ENCODE measurements at places on chromosomes 2 and 18.

DNA sequence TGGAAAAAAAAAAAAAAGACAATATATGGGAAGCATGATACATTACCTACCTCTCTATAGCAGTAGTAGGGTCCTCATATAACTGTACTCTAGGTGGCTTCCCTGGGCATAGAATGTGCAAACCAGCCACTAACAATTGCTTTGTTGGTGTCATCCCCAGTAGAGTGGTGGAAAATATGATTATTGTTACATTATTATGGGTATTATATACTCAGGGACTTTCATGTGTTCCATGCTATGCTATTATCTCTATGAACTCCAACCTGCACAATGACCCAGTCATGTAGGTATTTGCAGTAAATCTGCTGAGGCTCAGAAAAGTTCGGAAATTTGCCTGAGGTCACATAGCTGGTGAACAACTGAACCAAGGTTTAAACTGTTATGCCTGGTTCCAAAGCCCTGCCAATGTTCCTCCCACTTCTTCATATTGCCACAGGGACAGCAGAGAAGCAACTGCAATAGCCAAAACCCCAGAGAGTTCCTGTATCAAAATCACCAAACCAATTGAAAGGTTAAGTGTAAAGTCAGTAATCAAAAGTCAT lies 52.6 kb upstream of the MAP4K4 start:
- DNase-seq = no peak

- DNase-seq = no peak
These were observed 191.2 kb upstream of the SESTD1 start for GRCh38 chr2:179455824-179456223.

DNA sequence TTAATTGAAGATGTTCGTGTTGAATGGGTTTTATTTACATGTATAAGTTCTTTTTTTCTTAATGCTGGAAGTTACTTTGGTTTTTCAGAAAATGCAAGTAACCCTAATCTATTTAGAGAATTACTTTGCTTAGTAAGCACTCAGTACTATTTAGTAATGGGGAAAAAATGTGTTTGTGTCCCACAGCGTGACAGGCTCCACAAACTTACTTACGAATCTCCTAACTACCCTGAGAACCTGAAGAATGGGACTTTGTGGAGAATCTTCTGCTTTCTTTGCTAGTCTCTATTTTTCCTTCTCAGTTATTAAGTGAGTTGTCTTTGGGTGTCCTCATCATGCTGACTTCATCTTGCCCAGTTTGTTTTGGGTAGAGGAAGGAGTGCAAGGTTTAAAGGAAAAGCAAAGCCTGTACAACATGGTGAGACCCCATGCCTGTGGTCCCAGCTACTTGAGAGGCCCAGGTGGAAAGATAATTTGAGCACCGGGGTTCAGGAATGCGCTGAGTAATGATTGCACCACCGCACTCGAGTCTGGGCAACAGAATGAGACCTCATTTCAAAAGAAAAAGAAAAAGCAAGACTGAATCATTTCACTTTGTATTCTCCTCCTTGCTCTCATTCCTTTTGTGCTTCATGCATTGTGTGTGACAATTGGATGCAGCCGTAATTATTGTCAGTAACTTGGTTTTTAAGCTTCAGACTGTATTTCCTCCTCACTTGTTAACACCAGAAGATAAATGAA lies 10.2 kb downstream of the NEDD4L start:
- DNase-seq = no peak

GRCh38 chr2:71778514-71778913 lies 325.2 kb downstream of the DYSF start:
- no peak for DNase-seq

- no peak for DNase-seq
These were observed 258.3 kb downstream of the SS18 start for GRCh38 chr18:25832001-25832604.

GRCh38 chr18:9642799-9643462 lies 28.6 kb upstream of the PPP4R1 start:
- no peak for DNase-seq

- no peak for DNase-seq
These were observed 111.3 kb upstream of the MCFD2 start for GRCh38 chr2:47026748-47027534.

DNA sequence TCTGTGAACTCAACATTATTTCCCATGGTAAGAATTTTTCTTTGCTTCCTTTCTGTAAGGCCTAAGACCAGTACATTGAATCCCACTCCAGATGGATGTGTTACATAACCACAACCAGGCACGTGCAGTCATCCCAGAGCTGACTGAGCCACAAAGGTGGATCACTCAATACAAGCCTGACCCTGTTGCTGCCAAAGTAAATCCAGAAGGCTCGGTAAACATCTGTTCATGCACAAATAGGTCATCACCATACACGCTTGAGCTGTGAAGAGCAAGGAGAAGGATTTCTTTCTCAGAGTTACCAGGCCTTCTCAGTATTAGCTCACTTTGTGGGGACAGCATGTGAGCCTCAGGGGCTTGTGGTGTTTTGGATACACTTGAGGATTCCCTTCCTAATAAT lies 791.4 kb upstream of the FANCL start:
- no peak for DNase-seq

- no peak for DNase-seq
These were observed 480.2 kb downstream of the TMX3 start for GRCh38 chr18:68234676-68235075.

GRCh38 chr2:9769171-9770005 lies 73.9 kb upstream of the TAF1B start:
- DNase-seq = peak; percentile 54

GRCh38 chr2:69271831-69272257 lies 115.2 kb downstream of the GFPT1 start:
- DNase-seq = peak; percentile 34

- DNase-seq = no peak
These were observed 231.7 kb downstream of the VAPA start for GRCh38 chr18:10145546-10145945.

- DNase-seq = no peak
These were observed 981.2 kb upstream of the KLHL29 start for GRCh38 chr2:22403748-22404147.

DNA sequence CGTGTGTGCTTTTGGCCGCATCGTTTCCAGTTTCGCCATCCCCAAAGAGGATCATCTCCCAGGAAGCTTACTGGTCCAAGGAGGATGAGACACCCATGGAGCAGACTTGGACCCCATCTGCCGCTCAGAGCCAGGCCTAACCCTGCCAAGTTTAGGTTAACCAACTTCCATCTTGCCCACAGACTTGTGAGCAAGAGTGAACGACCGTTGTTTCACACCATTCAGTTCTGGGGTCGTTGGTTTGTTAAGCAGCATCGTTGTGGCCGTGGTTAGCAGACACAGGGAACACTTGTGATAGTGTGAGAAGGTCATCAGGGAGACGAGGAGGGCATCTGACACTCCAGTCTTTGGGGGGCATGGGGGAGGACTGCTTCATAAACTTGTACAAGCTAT lies 15.1 kb downstream of the IL1R2 start:
- no peak for DNase-seq

- DNase-seq = no peak
These were observed 135.0 kb downstream of the EPHA4 start for GRCh38 chr2:221437056-221437455.

DNA sequence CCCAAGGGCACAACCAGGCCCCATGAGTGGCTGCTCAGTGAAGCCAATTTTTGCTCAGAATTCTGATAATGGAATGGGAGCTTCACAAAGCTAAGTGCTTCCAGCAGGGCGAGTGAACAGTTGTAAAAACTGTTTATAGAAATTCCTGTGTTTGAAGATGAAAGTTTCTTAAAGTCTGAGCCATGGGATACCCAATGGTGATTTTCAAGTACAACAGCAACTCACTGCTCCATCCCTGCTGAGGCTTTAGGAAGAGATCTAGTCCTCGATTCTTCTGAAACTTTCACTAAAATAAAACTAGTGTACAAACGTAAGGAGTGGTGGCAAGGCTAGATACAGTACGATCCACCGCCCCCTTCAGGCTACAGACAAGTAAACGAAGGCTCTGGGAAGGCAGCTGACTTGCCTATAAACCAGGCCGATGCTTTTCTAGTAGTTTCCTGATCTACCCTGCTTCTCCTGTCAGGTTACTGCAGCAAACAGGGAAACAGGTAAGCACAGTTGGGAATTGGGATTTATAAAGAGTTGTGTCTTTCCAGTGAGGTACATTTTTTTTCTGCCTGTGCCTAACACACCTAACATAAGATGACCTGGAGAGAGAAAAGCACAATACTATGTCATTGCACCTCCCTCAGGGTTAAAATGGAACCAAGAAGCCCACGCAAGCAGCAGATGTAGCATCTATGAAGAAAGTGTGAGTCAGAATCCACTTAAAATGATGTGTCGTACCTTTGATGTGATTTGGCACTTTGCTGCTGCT lies 108.7 kb downstream of the UXS1 start:
- peak; percentile 45 for DNase-seq

GRCh38 chr2:129483366-129483765 lies 496.1 kb upstream of the RAB6C start:
- no peak for DNase-seq

DNA sequence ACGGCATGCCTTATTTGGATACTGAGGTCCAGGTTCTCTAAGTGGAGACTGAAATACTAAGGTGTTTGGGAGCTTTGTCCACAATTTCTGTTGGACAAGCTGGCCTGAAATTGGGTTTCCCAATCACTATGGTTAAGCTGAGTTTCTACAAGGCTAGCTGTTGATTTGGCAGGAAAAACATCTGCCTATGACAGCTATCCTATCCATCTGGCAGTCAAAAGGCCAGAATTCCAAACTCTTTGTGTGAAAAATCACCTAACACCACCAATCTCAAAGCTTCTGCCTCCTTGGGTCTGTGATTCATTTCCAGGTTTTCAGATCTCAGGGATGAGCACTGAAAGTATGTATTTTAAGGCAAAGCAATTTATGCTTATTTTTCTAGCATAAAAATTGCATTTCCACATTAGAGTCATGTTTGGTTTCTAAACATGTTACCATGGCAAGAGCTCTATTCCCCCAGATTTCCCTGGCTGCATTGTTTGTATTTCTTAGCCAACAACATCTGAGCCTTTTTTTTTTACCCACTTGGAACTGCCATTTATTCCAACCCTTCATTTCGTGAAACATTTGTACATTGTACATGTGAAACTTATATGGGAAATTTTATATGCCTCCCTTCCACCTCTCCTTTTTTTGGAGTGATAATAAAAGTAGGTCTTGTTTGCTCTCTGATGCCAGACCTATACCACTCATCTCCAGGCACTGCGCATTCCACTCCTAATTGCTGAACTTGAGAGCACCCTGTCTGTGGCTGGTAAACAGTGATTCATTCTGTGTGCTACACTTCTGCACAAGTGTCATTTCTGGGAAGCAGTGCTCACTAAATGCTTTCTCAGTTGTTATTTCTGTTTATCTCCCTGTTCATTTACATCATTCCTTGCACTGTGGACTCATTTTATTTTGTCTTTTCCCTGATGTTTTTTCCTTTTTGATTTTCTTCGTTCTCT lies 15.9 kb upstream of the CCDC85A start:
- DNase-seq = no peak

DNA sequence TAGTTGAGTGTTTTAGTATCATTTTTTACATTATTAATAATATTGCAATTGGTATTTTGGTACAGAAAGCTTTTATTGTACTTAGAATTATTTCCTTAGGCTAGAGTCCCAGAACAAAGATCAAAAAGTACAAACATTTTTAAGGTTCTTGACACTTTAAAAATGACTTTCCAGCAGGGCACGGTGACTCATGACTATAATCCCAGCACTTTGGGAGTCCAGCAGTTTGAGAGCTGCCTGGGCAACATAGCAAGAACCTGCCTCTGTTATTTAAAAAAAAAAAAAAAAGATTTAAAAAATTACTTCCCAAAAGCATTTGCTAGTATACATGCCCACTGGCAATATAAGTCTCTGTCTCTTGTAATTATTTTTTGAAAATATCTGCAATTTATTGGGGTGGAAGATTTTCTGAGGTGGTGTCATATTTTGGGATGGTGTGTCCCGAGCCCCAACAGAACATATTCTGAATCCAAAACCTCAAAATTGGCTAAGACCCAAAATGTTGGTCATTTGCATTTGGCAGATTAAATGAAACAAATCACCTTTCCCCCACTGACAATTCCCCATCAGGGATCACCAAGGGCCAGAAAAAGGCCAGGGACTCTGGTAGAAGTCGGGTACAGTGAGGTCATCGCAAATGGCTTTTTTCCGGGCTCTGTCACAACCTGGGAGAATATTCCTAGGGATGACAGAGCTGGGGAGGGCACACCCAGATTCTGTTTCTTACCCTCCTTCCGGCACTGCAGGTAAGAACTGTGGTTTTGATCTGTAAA lies 42.1 kb downstream of the NIFK start:
- no peak for DNase-seq

DNA sequence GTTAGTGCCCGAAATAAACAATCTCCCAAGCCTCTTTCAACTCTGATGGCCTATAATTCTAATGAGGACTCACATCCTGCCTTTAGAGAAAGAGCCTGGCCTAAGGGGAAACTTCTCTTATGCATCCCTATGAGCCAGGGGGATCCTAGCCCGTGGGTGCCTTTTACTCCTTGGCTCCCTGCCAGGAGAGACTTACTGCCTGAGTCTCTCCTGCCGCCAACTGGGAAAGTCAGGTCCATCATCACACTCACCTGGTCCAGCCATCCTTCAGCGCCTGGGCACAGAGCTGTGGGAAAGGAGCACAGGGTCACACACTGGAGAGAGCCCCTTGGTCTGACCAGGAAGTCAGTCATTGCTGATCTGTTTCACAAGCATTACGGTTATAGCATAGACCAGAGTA lies 24.1 kb downstream of the ENOSF1 start:
- no peak for DNase-seq

DNA sequence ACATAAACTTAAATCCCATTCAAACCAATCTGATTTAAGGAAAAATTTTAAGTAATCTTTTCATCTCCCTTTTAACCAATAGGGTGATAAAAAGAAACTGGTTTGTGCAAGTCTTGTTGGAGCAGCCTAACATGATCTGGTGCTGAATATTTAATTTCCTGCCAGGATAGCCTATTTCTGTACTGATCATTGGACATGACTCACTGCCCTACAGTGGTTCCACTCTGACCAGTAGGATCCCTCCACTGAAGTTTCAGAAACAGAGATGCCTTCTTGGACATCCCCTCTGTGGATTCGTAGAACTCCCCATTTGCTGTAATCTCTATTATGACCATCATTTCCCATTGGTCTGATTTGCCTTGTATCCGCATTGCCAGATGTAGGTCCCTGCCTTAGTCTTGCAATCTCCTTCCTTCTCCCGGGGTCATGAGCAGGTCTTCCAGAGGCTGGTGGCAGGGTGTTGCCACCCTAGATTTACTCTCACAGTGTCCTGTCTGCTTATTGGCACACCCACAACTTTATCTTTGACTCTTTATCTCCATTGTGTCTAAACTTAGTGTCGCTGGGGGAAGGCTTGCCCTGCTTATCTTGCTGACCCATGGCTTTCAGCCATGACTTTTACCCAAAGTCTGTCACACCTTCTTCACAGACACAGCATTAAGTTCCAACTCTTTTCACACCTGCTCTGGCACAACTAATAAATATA lies 12.3 kb upstream of the SETBP1 start:
- DNase-seq = no peak

- DNase-seq = no peak
These were observed 16.2 kb downstream of the IL18RAP start for GRCh38 chr2:102439065-102439695.

GRCh38 chr2:1892529-1893250 lies 148.4 kb upstream of the PXDN start:
- DNase-seq = no peak

Measured in tibial artery (tissue), 4 donors.